ENCODE measurements at places on chromosomes 1 and 21.

GRCh38 chr1:212794561-212795014, 2.9 kb downstream of the TATDN3 start:
- DNase-seq: no peak

GRCh38 chr1:30034105-30034626, 689.2 kb downstream of the MATN1 start:
- DNase-seq: no peak

- DNase-seq: no peak
Observed at GRCh38 chr1:203078478-203078877, 7.3 kb downstream of the MYOG start.

- no peak for DNase-seq
Observed at GRCh38 chr1:197392541-197392940, 124.5 kb downstream of the CRB1 start.

- no peak for DNase-seq
Observed at GRCh38 chr1:88509379-88509778, 174.7 kb upstream of the PKN2 start.

DNA sequence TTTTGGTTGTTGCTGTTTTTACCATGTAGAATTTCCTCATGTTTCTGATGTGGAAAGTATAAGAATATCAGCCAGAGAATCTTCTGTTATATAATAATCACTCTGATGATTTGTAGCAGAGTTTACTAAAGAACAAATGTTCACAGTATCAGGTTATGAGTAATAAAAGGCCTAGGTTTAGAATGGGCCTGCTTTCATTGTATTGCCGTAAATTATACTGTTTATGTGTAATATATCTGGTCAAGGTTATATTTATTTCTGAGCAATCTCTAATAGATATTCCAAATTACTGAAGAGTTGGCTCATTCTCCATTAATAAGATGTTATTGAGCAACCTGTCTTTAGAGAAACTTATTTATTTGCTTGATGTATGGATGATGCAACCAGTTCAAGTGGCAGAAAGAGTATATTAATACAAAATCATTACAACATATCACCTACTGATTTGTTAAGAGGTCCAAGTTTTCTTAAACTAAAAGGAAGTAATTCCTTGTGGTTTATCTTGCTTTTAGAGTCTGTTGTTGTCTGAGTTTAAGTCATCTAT, 649.4 kb upstream of the CXADR start:
- DNase-seq: no peak

GRCh38 chr1:219778793-219779369, 149.5 kb downstream of the SLC30A10 start:
- DNase-seq: no peak

- DNase-seq: no peak
Observed at GRCh38 chr1:67713057-67713846, 28.3 kb downstream of the GADD45A start.

DNA sequence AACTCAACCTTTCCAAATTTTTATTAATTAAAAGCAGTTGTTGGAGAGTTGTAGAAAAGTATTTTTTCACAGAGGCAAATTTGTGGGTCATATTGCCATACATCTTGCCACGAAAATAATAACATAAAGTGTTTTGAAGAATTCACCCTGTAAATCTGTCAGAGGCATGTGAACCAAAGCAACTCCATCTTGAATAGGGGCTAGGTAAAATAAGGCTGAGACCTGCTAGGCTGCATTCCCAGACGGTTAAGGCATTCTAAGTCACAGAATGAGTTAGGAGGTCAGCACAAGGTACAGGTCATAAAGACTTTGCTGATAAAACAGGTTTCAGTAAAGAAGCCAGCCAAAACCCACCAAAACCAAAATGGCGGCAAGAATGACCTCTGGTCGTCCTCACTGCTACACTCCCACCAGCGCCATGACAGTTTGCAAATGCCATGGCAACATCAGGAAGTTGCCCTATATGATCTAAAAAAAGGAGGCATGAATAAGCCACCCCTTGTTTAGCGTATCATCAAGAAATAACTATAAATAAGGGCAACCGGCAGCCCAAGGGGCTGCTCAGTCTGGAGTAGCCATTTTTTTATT, 4.4 kb upstream of the CNN3 start:
- no peak for DNase-seq

- no peak for DNase-seq
Observed at GRCh38 chr1:160579216-160579701, at the start of gene CD84. CD84 (minus strand) TSS chr1:160579496; CDS start chr1:160579437, 59 bp downstream.

GRCh38 chr1:8477166-8477982, 159.5 kb downstream of the SLC45A1 start:
- DNase-seq: no peak

- no peak for DNase-seq
Observed at GRCh38 chr1:9198538-9199361, 35.8 kb upstream of the H6PD start.

GRCh38 chr1:159953536-159954515, at the start of gene SLAMF9:
SLAMF9 (minus strand) TSS chr1:159954237; CDS start chr1:159954137, 100 bp downstream.
- no peak for DNase-seq

DNA sequence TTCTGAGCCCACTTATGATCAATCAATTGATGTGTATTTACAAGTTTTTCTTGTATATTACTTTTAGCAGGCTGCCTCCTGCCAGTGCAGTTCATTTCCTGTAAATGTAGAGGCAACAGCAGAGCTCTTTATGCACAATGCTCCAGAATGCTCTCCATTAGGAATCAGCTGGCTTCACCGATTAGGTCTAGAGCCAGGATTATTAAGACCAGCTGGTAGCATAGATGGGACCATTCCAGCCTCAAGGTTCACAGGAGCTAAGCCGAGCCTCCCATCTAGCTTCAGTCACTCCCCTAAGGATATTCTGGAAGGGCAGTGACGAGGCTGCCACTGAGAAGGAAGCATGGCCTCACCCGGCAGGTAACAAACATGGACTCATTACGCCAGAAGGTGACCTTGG, 36.8 kb downstream of the DHRS3 start:
- no peak for DNase-seq

- no peak for DNase-seq
Observed at GRCh38 chr1:12587981-12588640, 29.9 kb downstream of the DHRS3 start.

GRCh38 chr1:49102752-49103151, 326.1 kb upstream of the BEND5 start:
- peak; percentile 9 for DNase-seq

DNA sequence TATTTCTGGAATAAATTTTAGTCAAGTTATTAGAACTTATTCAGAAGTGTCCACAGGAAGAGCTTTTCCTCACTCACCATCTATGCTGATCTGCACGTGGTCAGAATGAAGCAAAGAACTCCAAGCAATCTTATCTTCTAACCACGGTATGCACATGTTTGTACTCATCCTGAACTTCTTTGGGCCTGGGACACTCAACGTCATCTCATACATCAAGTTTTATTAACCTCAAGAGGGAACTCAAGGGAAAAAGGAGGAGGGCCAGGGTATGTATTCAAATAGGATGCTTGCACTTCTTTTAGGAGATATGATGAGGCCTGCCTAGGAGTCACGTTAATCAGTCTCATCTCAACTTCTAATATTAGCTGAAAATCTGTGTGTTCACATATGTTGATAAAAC, 142.5 kb downstream of the C1orf94 start:
- DNase-seq: no peak

DNA sequence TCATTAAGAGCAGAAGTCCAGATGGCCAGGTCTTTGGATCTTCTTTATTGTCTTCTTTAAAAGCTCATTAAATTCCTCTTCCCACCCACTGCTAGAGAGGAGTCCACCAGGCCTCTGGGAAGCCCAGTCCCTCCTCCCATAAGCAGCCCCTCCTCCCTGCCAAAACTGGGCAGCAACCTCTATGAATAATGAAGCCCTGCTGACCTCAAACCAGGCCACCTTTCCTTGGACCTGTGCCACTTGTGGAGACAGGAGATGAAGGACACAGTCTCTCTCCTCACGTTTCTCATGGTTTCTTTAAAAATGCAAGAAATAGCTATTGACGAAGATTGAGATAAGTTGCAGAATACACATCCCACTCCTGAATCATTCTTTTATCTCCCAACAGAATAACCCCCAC, 112.8 kb downstream of the EDEM3 start:
- no peak for DNase-seq

DNA sequence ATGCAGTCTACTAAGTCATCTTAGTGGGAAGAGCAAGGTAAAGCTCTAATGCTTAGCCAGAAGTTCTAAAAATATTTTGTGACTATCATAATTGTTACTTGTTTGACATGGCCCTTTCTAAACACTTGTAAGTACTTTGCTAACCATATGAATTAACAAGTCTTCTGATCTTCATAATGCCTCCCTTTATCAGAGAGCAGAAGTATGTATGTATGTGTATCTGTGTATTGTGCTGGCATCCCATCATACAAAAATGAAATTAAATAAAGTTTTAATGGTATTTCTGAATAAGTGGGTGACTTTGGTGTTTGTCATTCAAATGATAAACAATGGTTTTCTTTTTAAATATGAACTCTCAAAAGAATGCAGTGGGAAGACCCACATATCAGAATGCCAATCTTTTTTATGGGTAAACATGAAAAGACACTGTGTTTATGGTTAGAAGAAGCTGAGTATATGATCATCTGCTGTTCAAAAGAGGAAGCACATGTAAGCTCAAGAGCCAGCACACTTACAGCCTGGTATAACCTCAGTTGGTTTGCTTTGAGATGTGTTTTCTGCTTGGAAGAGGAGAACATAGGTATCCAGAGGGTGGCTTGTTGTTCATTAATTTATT, 159.6 kb downstream of the CLEC20A start:
- DNase-seq: no peak

DNA sequence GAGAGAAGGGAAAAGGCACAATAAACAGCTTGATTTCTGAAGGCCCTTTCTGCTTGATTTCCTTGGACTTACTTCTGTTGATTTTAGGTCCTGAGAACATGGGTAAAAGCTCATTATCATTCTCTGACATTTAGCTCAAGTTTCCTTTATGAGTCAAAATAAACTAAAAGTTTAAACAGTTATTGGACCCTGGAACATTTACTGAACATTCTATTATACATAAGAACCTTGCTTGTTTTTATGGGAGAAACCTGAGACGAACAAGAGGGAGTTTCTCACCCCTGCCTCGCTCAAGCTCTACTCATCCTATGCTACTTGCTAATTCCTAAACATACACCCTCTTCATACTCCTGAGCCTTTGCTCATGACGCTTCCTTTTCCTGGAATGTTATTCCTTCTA, 538.3 kb upstream of the PKN2 start:
- no peak for DNase-seq

DNA sequence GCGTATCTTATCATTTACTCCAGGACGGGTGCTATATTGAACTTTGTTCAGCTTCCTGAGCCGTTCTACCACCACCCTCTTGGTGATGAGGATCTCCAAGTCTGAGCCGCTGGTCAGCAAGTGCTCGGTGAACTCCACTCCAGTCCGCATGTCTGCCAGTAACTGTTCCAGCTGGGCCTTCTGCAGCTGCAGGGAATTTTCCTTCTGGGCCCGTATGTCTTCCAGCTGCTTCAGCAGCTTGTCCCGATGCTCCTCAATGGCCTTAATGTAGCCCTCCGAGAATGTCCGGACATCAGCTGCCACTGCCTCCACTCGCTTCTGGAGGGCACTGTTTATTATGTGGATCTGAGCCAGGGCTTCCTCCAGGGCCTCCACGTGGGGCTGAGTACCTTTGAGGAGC, 3.4 kb downstream of the TRIM45 start:
- no peak for DNase-seq

GRCh38 chr1:184116287-184116686, 64.8 kb downstream of the TSEN15 start:
- DNase-seq: no peak

- no peak for DNase-seq
Observed at GRCh38 chr1:95286479-95286878, 52.5 kb downstream of the RWDD3 start.

- no peak for DNase-seq
Observed at GRCh38 chr1:10626791-10627410, 152.2 kb downstream of the PEX14 start.

- no peak for DNase-seq
Observed at GRCh38 chr1:56397811-56398231, 181.5 kb downstream of the PLPP3 start.

- DNase-seq: no peak
Observed at GRCh38 chr1:160227561-160227960, 22.4 kb downstream of the PEA15 start.

DNA sequence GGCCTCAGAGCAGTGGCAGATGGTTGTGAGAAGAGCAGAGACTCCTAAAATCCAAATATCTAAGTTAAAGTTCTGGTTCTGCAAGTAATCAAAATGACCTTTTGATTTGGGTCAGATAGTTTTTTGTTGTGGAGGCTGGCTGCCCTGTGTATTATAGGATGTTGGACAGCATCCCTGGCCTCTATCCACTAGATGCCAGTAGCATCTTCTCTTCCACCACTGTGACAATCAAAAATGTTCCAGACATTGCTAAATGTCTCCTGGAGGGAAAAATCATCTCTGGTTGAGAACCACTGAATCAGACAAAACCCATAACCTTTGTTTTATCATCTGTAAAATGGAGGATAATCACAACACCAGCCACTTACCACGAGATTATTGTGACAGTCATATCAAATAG, 5.9 kb upstream of the DPT start:
- no peak for DNase-seq

All from keratinocyte (primary cell).